Activated T-cell treated with anti-CD3 and anti-CD28 coated beads for 24 hours (primary cell): ENCODE measurements at places on chromosomes 6 and 20.

DNA sequence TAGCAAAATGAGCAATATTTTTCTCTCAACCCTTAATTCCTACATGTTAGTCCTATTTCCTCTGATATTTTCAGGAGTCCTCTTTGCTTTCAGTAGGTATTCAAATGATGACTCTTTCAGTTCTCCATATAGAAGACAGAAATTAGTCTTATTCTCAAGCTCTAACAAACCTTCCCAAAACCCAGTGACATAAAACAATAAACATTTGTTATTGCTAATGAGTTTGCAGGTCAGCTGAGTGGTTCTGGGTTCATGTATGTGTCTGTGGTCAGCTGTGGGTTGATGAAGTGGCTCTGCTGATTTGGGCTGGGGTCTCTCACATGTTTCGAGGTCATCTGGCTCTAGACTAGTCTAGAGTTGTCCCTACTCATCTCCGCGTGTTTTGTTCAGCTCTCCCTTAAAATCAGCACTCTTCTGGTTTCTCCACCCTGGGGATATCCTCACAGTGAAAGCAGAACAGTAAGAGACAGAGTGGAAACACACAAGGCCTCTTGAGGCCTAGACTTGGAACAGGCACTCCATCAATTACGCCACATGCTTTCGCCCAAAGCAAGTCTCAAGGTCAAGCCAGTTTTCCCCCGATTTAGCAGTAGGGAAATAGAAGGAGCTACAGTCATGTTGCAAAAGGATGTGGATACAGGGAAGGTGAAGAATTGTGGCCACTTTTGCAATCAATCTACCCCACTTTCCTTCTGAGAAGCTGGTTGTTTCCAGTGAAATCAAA lies 273.0 kb downstream of the PLCB1 start:
- DNase-seq: no peak

DNA sequence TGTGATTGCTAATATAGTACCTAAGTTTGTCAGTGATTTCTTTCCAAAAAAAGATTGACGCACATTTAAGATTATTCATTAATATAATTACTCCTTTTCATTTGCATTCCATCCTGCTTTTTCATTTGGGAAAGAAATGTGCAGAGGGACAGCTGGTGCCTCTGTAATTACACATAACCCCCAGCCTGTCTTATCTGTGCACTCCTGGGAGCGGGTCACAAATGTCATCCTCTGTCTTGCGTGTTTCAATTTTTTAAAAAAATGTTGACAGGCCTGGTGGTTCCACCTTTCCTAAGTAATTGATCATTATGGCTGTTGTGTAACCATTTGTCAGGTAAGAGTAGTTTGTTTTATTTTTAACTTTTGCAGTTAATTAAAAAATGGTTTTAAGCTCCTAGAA lies 92.7 kb downstream of the SLX4IP start:
- DNase-seq: no peak

GRCh38 chr6:87926687-87927086 lies 121.0 kb upstream of the SPACA1 start:
- DNase-seq: no peak

GRCh38 chr20:19903168-19903811 lies 113.9 kb upstream of the NAA20 start:
- DNase-seq: no peak

- no peak for DNase-seq
These were observed 227.7 kb downstream of the MEI4 start for GRCh38 chr6:77880501-77880900.

DNA sequence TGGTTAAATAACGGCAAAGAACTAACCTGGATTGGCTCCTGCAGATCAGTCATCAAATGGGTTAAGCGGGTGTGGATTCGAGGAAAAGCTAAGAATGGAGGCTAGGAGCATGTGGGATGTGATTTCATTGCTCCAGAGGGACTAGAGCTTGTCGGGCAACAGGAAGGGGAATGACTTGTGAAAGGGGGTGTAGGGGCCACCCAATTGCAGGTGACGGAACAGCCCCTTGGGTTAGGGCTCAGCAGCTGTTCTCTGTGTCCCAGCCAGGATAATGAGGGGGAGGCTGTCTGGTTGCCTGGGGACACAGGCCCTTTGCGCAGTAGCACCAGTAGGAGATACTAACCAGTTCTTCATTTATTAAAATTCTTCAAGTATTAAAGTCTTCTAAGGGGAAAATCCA lies 25.0 kb upstream of the MRPS18A start:
- no peak for DNase-seq

- DNase-seq: no peak
These were observed 115.1 kb upstream of the PMEPA1 start for GRCh38 chr20:57824909-57825308.

- DNase-seq: no peak
These were observed 1.9 kb upstream of the NECAB3 start for GRCh38 chr20:33676121-33676520.

- DNase-seq: no peak
These were observed 8.7 kb upstream of the PDE7B start for GRCh38 chr6:135842618-135843392.
